ENCODE measurements at places on chromosomes 13 and 19.

DNA sequence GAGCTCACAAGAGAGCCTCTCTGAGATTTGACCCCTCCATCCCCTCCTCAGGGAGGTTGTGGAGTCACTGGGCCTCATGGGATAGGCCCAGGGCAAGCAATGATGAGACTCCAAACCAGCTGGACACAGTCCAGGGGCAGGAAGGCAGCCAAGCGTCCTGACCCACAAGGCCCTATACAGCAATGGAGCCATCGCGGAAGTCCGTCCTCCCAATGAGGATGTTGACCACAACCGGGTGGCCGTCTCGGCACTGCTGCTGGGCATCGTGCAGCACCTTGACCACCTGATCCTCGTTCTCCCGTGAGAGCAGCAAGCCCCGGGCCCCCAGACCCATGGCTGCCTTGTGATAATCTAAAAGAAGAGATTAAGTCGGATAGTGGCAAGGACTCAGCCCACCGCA lies 7.9 kb downstream of the SYDE1 start:
- peak; percentile 44 for DNase-seq

GRCh38 chr13:39345982-39346381 lies 257.0 kb downstream of the LHFPL6 start:
- no peak for DNase-seq

DNA sequence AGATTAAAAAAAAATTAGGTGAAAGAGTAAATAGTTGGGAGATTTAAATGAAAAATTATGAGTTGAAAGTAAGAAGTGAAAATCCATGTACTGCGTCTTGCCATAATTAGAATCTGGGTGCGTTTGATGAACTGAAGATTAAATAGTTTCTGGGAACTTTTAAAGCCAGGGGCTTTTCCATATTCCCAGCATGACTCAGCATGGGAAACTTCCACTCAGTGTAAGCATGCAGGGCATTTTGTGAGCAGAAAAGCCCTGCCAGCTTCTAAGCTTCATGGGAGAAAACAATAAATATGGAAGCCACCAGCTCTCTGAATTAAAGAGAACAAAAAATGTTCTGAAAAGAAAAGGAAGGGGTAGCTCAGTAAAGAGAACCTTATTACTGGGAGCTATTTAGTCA lies 62.0 kb upstream of the EDNRB start:
- DNase-seq = no peak

DNA sequence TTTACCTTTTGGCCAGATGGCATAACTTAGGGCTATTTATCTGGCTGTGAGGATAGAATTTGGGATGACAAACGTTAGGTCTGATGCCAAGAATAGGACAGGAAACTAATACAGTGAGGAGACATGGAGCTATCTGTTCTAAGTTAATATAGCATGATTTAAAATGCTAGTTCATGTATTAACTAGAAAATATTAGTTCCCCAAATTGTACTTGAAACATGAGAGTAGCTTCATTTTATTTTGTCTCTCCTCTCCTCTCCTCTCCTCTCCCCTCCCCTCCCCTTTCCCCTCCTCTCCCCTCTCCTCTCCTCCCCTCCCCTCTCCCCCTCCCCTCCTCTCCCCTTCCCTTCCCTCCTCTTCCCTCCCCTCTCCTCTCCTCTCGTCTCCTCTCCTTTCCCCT lies 101.1 kb upstream of the MYO16 start:
- no peak for DNase-seq

- DNase-seq = no peak
These were observed 573.7 kb downstream of the GPC6 start for GRCh38 chr13:93800342-93800741.

DNA sequence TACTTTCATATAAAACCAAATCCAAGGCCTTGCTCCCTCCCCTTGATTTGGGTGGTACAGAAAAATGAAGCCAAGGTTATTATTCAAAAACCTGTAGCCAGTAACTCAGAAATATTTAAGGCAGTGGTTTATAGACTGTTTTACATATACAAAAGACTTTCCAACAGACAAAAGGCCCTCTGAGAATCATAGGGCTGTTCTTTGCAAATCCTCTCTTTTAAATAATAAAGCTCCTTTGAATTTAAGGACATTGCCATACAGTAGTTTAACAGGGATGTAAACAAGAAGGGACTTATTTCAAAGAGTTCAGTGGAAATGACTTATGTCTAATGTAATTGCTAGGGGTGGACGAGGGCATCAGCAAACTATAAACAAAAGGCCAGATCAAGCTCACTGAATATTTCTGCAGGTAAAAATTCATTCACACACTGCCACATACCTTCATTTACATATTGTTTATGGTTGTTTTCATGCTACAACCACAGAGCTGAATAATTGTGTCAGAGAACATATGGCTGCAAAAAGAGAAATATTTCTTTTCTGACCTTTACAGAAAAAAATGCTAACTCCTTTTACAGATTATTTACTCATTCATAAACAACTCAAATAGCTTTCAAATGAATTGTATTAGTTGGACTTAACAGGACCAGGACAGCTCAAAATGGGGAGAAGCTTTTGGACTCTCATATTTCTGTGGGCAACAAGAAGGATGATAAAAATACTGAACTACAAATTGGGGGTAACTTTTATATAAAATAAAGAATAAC lies 665.6 kb downstream of the SLITRK1 start:
- no peak for DNase-seq

GRCh38 chr13:26412936-26413716 lies 144.4 kb upstream of the WASF3 start:
- DNase-seq = no peak

GRCh38 chr19:6076675-6077463 lies 33.4 kb downstream of the RFX2 start:
- no peak for DNase-seq

GRCh38 chr13:99041788-99042187 lies 63.9 kb upstream of the DOCK9 start:
- no peak for DNase-seq

DNA sequence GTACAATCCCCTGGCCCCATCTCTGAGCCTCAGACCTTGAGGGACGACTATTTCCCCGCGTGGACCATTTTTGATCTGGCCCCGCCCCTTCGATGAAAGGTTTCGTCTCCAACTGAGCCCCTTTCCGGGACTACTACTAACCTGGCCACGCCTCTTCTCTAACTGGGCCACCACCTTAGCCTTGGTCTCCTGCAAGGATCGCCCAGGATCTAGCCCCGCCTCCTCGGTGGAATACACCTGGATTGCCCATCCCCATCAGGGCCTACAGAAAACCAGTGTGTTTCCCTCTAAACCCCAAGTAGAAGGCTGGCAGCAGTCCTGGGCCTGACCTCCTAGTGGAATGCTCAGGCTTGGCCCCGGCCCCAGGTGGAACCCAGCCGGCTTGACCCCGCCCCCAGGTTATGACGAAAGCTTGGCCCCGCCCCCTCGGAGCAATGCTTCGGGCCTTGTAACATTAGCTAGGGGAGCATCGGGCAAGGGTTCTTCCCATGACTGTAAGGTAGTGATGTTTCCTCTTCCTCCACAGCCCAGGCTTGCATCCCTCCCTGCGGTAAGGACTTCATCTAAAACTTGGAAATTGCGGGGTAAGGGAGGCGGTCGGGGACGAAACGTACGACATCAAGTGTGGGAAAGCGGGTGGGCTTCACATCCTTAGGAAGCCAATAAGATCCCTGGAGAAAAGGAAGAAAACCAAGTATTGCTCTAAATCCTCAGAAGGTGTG lies 9.1 kb downstream of the SPACA6 start:
- peak; percentile 81 for DNase-seq

DNA sequence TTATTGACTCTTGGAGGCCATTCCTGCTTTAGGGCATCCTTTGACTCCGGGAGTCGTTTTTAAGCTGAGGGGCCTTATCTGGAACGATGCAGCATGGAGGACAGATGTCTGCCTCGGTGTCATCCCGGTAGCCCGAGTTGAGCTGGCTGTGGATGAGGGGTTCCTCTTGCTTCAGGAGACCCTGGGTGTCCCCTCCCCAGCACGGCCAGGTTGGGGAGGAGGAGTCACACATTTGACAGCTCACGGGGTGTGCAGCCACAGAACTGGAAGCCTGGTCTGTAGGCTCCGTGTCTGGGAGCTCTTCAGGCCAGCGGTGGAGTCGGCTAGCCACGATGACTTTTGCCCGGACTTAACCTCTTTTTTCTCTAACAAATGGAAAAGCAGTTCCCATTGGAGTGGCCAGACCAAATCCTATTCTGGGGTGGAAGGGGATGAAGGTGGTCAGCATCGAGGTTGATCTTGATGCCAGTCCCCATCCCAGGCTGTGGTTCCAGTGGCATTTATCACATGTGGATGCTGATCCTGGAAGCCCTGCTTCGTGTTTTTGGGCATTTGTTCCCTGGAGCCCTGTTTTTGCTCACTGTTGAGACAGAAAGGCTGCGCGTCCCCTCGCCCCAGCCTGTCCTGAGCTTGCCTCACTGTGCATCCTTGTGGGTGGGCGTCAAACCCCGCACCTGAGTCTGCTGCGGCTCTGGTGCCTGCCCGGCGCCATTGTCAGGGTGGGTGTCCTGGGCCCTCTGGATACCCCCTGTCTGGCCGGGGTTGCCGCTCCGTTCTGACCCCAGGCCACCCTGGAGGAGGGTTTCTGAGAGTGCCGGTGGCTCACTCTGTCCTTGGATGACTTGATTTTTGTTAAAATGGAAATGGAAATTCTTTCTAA lies 12.0 kb downstream of the TFDP1 start:
- no peak for DNase-seq

DNA sequence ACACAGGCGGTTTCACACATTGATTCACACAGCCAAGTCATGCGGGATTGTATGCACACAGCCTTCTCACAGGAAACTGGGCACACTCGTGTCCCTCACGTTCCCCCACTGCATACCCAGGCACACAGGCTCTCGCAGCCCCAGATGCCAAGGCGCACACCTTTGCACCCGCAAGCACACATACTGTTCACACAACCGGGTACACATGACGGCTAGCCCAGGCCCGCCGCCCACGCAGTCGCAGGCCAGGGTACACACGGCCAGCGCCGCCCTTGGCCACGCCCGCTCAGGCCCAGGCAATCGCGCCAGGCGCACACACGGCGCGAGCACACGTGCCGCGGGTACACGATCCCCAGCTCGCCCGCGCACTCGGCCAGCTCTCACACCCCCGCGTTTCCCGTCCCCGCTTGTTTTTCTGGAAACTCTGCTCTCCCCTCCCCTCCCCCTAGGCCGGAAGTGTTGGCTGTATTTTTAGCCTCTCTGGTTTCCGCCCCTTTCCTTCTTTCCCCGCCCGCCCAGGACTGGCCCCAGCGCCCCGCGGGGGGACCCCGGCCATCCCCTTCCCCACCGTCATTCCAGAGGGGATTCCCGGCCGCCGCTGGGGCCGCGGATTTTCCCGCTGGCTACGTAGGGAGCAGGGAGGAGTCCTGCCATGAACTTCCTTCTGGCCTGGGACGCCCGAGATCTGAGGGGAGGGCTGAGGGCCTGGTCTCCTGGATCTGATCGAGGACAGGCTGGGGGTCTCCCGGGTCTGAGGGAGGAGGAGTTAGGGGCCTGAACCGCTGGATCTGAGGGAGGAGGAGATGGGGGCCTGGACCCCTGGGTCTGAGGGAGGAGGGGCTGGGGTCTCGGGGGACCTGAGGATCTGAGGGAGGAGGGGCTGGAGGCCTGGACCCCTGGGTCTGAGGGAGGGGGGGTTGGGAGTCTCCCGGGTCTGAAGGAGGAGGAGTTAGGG lies 4.0 kb upstream of the ZFP36 start:
- DNase-seq = peak; percentile 91

- DNase-seq = no peak
These were observed 7.0 kb upstream of the LRP3 start for GRCh38 chr19:33187183-33187540.

GRCh38 chr13:73687087-73687486 lies 447.1 kb downstream of the KLF12 start:
- no peak for DNase-seq

DNA sequence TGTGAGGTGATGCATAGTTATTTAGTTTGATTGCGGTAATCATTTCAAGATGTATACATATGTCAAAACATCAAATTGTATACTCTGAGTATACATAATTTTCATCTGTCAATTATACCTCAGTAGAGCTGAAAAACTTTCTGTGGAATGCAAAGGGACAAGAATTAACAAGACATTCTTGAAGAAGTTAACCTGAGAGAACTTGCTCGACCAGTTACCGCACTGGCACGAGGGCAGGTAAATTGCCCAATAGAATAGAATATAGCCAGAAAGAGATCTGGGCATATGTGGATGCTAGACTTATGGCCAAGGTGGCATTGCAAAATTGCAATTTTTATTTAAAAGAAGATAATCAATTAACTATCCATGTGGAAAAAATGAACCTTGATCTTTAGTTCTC lies 42.3 kb upstream of the GJB6 start:
- no peak for DNase-seq

GRCh38 chr19:38264486-38265212 lies at the start of gene SPINT2:
Gene SPINT2, plus strand, starts transcription at chr19:38264573. Its CDS starts 320 bp downstream, at chr19:38264893.
- no peak for DNase-seq
